ENCODE measurements at places on chromosomes 12 and 14. TPM values are rescaled to one million over a fixed set of nuclear protein-coding genes. Genes with fewer than 3 reads are reported as not detected.

- no peak for DNase-seq
Observed at GRCh38 chr14:59314953-59315599, 126.6 kb downstream of the DAAM1 start.

DNA sequence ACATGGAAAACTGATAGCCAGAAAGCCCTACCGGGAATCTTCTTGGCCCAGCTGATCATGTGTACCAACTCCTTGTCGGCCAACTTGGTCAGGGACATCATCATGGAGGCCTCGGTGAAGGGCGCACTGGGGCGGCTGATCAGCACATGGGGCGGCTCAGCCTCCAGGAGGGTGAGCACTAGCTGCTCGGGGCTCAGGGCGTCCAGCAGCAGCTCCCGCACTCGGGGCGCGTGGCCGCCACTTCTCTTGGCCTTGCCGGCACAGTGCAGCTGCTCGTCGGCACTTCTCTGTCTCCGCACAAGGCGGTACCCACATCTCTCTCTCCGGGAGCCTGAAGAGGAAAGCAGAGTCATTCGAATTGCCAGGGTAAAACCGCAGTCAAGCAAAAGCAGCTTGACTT, 33.8 kb downstream of the ESR2 start:
- no peak for DNase-seq

DNA sequence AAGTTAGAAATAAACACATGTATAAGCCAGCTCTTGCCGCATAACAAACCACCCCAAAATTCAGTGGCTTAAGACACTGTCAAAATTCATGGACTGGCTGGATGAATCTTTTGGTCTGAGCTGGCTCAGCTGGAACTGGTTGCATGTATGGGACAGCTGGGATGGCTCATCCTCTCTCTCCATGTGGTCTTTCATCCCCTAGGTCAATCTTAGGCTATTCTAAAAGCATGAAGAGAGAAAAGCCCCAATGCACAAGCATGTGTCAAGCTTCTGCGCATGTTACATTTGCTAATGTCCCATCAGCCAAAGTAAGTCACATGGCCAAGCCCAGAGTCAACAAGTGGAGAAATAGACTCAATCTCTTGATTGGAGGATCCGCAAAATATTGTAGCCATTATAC, 71.0 kb downstream of the DRAM1 start:
- DNase-seq, result no peak

DNA sequence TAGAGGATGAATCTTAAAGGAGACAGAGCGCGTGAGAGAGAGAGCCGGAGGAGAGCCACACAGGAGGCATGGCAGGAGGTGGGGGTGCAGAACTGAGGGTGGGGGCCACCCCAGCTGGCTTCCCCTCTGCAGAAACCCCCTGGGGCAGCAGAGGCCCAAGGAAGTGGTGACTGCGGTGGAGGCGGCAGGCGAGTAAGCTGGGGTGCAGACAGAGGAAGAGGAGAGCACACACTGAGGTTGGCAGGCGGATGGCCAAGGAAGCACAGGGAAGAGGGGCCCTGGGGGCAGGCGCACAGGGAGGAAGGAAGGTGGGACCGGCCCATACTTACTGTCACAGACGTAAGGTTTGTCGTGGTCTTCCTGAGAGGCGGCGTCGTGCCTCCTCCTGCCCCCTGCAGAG, 179.8 kb downstream of the DPF3 start:
- DNase-seq, result no peak

The AQP6 gene
- total RNA-seq, result not detected

GRCh38 chr12:4296751-4297150, 23.2 kb downstream of the CCND2 start:
- no peak for DNase-seq

DNA sequence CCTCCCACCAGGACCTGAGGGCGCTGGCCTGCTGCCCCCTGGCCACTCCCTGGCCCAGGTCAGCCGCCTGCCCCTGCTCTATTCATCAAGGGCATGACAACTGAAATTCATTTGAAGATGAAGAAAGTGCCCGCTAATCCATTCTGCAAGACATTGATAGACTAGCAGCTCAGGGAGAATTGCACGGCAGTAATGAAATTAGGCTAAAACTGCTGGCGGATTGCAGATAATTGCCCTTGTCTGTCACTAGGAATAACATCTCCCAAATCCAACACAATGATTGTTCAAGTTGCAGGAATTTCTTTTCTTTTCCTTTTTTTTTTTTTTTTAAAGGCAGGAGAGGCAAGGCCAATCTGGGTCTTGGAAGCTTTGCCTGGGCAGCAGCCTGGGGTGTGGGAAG, 44.5 kb downstream of the MVK start:
- no peak for DNase-seq

GRCh38 chr12:94500831-94501567, 41.3 kb upstream of the CEP83 start:
- DNase-seq, result no peak

- DNase-seq, result no peak
Observed at GRCh38 chr14:49160983-49161382, 425.2 kb downstream of the RPS29 start.
